Suppressor macrophage treated with lipopolysaccharide for 4 hours (primary cell): ENCODE measurements at places on chromosomes 1 and 21.
A peak's percentile ranks its signal among the peaks of the same experiment; 100 is the strongest.

GRCh38 chr1:29520571-29521437, 284.5 kb downstream of the PTPRU start:
- no peak for DNase-seq

GRCh38 chr1:180966312-180966711, 53.6 kb downstream of the KIAA1614 start:
- no peak for DNase-seq

DNA sequence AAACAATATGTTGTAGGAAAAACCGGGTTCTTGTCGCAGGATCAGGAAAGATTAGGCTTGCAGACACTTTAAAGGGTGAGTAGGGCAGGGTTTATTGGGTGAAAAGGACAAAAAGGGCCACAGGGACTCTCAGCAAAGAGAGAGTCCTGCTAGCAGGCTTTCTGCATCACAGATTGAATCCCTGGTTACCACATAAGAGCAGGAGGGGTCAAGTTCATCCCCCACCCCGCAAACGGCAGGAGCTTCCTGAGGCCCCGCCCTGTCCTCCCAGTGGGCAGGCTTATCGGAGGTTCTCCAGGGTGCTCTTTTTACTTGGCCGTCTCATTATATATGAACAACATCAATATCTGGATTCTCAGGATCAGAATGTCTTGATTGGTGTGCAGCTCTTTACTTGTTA, 47.7 kb downstream of the SYCP1 start:
- no peak for DNase-seq

- DNase-seq = no peak
These were observed 355.0 kb downstream of the CAMTA1 start for GRCh38 chr1:7140251-7140650.

- DNase-seq = no peak
These were observed 47.2 kb upstream of the IFFO2 start for GRCh38 chr1:19003371-19004290.

GRCh38 chr1:206002871-206003801, at the start of gene RAB7B:
TSS of gene RAB7B (minus strand) at chr1:206003395. CDS start at chr1:205994135, 9,260 bp downstream.
- DNase-seq = peak; percentile 90

DNA sequence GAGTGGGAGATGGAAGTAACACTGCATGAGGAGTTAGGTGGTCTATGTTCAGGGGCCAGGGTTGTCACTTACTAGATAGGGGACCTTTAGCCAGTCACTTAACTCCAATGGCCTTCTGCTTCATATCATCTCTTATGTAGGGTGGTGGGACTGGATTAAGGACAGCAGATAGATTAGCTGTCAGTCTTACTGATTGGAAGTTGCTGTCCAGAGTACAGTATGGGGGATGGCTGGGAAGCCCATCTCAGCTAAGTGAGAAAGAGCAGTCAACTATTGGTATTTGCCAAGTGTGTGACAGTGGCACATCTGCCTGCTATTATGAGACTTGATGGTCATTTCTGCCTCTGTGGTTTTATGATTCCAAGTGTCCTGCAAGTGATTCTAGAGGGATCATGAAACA, 130.9 kb downstream of the FGGY start:
- DNase-seq = no peak

- DNase-seq = no peak
These were observed 2.7 kb upstream of the SLC30A10 start for GRCh38 chr1:219931033-219931432.

GRCh38 chr1:185068341-185068740, 23.0 kb downstream of the RNF2 start:
- no peak for DNase-seq

DNA sequence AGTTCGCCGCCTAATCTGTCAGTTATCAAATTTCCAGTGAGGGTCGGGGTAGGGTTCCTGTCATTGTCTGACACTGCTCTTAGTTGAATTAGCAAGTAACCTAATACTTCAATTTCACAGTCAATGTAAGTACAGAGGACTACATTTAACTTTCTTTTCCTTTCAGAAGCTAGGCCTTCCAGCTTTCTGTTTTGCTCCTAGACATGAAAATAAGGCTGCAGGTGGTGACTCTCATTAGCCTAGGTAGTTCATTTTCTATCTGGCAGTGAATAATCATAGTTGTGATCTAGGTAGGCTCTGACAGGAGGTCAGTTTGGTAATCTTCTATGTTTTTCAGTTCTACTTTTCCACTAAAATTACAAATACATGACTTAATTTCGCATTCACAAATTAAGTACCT, 783.1 kb downstream of the MRPL39 start:
- DNase-seq = no peak

DNA sequence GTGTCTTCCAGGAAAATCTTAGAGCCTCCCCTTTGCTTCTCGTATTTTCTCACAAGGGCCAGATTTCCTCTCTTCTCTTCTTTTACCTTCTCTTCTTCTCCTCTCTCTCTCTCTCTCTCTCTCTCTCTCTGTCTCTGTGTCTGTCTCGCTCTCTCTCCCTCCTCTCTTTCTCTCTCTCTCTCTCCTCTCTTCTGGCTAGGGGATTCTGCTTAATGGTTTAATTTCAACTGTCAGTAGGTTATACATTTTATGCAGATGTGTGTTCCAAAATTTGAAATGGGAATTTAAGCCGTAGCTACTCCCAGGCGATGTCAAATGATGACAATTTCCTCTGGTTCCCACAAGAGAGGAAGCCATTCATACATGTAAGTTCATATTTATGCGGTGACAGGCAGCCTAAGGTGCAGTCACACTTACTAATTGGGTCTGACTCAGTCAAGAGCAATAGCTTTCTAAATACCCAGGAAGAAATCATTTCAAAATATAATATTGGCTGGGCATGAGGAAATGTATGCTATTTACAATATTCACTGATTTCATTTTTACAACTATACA, 1.4 kb downstream of the DSCAM start:
- DNase-seq = no peak

GRCh38 chr1:196466654-196467053, 141.6 kb downstream of the KCNT2 start:
- DNase-seq = no peak

DNA sequence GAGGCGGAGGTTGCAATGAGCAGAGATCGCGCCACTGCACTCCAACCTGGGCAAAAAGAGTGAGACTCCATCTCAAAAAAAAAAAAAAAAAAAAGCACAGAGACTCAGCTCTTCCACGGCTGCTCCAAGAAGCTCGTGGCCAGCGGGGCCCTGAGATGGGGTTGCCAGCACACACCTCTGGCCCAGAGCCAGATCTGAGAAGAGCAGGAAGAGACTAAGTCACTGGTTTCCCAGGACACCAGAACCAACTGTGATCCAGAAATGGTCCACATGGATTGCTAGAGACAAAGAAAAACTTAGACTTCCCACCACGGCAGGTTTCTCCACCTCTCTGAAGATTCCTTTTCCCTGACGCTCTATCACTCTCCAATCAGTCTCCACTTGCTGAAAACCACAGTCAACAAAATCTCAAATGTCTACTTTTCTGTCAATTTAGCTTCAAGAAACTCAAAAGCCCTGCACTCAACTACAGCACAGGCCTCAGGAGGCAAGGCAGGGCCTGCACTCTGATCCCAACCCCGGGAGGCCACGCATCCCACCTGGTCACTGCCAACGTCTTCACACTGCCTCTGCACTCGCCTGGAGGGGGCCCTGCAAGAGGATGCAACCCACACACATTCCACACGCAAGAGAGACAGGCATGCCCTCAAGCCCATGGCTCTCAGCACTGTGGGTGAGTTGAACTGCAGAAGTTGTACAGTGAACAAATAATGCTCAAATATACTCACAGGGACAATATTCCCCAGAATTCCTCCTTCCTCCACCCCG, 79.0 kb downstream of the NPHP4 start:
- DNase-seq = no peak

- no peak for DNase-seq
These were observed 22.1 kb downstream of the CLIC4 start for GRCh38 chr1:24767351-24767750.

DNA sequence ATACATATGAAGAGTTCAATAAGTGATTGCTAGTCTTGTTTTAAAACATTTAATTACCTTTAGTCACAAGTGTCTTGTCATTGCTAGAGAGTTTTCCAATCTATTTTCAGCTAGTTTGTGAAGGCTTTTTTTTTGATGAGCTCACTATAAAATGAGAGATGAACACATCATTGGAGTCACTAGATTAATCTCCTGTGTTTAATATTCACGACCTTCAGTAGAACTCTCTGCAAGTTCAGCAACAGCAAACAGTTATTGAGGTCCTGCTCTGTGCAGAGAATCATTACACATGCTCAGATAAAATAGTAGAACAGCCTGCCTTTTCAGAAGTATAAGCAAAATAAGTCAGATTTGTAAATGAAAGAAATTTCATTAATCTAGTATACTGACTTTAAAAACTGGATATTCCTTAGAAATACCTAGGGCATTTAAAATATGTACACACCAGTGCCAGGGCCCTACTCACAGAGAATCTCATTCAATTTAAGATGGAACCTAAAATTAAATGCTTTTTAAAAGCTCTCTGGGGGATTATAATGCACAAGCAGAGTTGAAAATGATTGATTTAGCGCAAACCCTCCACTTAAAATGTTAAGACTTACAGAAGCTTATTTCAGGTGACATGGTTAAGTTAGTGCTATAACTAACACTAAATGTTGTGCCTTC, 30.5 kb downstream of the KRTAP20-3 start:
- no peak for DNase-seq

DNA sequence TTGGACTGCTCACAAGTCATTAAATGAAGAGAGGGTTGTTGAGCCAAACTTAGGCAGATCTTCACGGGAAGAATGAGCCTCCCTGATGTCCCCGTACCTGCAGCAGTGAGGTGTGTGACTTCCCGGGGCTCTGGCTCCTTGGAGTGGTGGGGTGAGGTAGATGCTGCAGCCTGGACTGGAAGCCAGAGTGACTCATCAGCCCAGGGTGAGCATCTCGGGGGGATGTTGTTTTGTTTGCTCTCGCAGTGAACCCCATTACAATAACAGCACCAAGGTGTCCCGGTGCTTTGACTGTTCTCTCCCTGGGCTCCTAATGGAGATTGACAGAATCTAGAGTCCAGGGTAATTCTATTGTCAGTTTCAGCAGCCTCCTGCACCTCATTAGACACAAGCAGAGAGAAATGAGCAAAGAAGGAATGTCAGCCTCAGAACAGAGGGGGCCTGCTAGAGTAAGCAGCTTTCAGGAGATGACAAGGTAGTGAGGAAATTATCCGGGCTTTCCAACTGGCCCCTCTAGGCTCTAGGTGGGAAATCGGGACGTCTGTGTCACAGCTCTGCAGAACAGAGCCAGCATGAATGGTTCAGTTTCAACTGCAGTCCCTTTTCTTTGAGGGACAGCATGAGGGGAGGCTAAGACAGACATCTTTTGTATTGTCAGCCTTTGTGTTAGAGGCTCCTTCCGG, 36.0 kb upstream of the LRRN2 start:
- no peak for DNase-seq

DNA sequence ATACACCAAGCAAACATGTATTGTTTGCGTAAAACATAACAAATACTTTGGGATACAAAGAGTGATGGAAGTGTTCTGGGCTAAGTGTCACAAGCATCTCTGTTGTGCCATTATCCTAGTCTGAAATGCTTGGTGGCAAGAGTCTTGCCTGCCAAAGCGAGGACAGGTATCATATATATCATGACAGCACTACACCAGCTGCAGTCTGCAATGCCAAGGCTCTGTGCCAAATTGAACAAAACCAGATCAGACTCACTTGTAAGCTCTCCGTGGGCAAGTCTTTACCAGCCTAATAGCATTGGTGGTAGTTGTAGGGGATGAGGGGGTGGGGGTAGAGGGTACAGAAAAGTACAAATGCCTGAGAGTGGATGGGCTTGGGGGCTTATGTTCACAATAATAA, 119.2 kb downstream of the RWDD3 start:
- DNase-seq = no peak

- no peak for DNase-seq
These were observed 78.2 kb upstream of the SDC3 start for GRCh38 chr1:30986755-30987154.

DNA sequence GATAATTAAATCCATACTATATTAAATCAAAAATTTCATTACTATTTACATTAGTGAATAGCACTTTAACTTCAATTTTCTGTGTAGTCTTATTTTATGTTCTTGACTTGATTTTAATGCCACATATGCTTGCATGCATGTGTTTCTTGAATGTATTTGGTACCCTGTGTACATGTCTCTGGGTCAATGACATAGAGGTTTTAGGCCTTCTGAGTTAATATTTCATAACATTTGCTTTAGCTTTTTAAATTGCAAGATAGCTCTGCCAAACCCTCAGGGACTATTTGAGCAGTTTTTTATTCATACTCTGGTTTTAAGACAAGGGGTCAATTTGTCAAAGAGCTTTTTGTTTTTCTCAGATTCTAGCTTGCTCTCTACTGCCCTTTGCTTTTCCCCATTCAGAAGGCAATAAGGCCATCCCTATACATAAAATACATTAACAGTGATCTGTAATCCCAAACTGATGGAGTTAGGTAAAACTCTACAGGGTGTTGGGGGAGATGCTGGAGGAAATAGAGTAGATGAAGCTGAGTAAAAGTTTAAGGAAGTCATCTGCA, 5.0 kb downstream of the MLLT11 start:
- no peak for DNase-seq

- peak; percentile 9 for DNase-seq
These were observed 5.8 kb downstream of the AGL start for GRCh38 chr1:99855914-99856450.

DNA sequence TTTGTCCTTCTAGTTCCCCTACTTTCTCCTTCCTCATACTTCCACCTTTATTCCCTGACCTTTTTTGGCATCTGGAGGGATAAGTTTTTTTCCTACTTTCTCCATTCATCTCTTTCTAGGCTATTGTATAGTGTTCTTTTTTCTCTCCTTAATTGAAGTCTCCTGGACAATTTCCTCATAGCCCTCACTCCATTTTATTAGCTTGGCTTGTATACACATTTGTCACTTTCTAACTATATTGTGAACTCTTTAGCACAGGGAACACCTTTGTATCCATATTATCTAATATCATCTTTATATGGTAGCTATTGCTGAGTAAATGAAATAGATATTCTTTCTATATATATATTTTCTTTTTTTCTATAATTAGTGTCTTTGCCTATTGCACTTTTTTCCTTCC, 47.6 kb downstream of the TMED5 start:
- DNase-seq = no peak

- no peak for DNase-seq
These were observed 124.1 kb downstream of the DPYD start for GRCh38 chr1:97796711-97797110.

DNA sequence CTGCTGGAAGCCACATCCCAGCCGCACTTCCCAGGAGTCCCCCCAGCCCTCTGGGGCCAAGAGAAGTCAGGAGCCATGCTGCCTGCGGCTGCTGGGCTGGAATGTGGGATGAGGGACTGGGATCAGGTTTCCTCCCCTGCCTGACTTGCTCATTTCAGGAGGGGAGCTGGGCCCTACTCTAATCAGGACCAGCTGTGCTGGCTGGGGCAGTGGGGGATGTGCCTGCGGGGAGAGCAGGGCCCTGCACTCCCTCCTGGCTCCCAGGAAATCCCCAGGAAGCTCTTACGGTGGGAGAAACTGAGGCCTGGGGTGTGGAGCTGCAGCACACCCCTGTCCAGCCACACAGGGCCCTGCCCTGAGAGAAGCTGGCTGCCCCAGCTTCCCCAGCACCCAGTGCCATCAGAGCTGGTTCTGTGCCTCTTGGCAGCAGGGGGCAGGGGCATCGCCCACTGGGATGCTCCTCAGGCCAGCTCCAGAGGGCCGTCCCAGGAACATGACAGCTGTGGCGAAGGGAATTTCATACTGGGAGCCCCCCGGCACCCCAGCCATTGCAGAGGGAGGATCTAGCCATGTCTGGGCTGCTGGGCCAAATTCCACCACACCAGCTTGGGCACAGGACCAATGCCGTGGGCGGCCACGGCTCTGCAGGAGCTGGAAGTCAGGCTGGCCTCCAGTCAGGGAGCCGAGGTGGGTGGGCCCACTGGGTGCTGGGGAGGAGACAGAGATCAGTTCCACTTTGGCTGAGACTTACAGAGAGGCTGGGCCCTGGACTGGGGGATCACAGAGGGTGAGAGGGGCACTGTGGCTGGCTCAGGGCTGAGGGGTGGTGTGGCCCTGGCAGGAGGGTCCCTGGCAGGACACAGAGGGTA, 21.3 kb upstream of the PRSS38 start:
- DNase-seq = no peak
